Caki2 (cell line): ENCODE measurements at places on chromosomes 3 and 15.
A peak's percentile ranks its signal among the peaks of the same experiment; 100 is the strongest.

DNA sequence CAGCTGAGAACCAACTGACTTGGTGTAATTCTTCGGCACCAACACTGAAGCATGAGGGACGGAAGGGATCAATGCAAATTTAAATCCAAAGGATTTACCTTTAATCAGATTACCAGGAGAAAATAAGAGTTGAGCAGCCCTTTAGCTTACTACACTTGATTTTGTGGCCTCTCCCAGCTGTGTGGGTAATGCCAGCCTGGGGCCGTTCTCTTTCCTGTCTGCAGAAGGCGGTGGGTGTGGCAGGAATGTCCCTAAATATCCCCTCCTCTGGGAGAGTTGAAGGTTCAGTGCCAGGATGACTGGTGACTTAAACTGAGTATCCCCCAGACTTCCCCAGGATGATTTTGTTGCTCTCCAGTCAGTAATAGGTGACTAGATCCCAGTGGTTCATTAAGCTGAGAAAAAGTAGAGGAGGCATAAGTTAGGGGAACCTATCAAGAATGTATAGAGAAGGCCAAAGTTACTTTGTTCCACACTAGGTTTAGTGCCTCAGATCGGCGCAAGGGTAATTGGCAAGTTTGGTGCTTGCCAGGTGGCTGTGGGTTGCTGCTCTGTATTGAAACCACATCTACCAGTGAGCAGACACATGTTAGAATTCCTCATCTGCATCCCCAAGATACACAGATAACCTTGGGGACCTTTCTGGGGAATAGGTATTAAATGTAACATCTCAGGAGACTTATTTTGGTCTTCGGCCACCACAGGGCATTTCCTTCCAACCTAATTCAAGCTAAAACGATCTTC is 23.1 kb downstream of the MAPKBP1 start:
- DNase-seq, result no peak

DNA sequence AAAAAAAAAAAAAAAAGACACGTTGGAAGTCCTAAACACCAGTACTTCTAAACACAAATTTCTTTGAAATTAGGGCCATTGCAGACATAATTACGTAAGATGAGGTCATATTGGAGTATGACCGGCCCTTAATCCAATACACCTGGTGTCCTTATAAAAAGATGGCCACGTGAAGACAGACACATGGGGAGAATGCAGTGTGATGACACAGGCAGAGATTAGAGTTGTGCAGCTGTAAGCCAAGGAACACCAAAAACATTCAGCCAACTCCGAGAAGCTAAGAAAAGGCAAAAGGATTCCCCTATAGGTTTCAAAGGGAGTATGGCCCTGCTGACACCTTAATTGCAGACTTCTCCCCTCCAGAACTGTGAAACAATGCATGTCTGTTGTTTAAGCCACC is 379.0 kb upstream of the PDZRN3 start:
- no peak for DNase-seq

DNA sequence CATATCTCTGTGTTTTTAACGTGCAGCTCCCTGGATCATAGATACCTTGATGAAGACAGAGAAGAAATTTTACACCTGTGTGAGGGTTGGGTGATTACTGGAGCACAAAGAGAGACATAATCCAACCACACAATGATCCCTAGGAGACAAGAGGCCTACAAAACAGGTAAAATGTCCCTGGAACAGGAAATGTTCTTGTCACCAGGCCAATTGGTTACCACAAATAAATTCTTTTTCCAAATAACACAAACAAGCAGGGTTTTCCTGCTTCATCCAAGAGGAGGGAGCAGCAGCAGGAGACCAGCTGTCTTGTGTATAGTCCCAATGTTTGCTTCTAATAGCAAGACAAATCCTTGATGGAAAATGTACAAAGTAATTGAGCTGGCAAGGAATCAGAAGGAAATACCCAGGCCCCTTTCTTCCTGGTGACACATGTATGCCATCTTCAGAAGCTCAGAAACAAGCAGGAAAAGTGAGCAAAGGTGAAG is 1.4 kb downstream of the MGLL start:
- DNase-seq, result no peak

GRCh38 chr3:129054605-129055104 is 5.9 kb upstream of the GP9 start:
- DNase-seq, result no peak

DNA sequence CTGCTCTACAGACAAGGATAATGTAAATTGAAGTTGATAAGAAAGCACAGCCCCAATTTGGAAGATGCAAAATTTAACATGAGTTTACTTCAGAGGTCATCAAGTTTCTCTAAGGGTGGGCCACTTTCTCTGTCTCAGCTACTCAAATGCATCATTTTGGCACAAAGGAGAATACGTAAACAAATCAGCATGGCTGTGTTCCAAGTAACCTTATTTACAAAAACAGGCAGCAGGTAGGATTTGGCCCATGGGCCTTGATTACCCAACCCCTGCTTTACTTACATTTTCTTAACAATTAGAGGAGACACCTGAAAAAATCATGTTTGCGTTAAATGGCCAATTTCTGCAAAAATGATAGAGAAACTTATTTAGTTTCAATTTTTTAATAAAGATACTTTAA is 181.7 kb downstream of the GBE1 start:
- DNase-seq, result no peak

- DNase-seq, result no peak
Measured at GRCh38 chr15:52514482-52514881, 14.2 kb downstream of the MYO5A start.

- DNase-seq, result no peak
Measured at GRCh38 chr15:83970295-83970890, 265.2 kb upstream of the GOLGA6L4 start.

GRCh38 chr15:87374339-87374738 is 882.2 kb downstream of the NTRK3 start:
- DNase-seq, result no peak

DNA sequence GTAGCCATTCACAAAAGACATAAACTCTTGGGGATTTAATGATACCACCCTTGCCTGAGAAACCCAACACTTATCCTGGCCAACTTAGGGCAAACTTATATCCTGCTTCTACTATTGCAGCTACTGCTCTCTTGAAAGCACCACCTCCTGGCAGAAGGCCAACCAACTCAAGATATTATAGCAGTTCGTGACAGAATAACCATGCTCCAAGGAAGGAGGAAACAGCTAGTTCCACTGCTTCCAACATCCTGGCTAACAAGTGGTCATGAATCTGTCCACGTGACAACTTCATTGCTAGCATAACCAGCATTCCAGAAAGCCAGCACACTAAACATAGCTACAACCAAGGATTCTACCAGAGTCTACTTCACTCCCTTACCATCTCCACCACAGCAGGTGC is 1037.5 kb downstream of the TBL1XR1 start:
- DNase-seq, result peak; percentile 4

GRCh38 chr3:192841428-192841827 is 76.2 kb downstream of the MB21D2 start:
- DNase-seq, result peak; percentile 26

- no peak for DNase-seq
Measured at GRCh38 chr3:120160050-120160449, 65.8 kb upstream of the GSK3B start.

DNA sequence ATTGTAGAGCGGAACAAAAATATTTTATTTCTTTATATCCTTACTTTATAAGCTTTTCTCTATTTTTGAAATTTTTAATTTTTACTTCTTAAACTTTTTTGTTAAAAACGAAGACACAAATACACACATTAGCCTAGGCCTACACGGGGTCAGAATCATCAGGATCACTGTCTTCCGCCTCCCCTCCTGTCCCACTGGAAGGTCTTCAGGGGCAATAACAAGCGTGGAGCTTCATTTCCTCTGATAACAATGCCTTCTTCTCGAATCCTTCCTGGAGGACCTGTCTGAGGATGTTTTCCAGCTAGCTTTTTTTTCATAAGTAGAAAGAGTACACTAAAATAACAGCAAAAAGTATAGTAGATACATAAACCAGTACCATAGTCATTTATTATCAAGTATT is 77.7 kb upstream of the DGKG start:
- no peak for DNase-seq

- peak; percentile 14 for DNase-seq
Measured at GRCh38 chr3:99825004-99825640, 7.5 kb downstream of the CMSS1 start.

- no peak for DNase-seq
Measured at GRCh38 chr3:101256511-101256910, 63.9 kb downstream of the IMPG2 start.

DNA sequence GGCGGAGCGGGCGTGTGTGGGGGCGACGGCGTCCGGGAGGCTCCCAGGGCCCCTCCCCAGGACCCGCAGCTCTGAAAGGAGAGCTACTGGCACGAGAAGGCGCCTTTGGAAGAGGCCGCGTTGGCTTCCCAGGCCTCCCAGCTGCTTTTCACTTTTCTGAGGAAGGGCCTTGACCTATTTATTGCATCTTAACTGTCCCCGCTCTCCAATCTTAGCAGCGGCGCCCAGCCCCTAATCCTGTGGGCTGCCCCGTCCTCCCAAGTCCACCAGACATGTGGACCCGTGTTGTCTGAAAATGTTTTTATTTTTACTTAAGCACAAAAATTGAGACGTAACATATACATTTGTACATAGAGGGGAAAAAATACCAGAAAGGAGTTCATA is 481 bp upstream of the ULK3 start:
- DNase-seq, result no peak

DNA sequence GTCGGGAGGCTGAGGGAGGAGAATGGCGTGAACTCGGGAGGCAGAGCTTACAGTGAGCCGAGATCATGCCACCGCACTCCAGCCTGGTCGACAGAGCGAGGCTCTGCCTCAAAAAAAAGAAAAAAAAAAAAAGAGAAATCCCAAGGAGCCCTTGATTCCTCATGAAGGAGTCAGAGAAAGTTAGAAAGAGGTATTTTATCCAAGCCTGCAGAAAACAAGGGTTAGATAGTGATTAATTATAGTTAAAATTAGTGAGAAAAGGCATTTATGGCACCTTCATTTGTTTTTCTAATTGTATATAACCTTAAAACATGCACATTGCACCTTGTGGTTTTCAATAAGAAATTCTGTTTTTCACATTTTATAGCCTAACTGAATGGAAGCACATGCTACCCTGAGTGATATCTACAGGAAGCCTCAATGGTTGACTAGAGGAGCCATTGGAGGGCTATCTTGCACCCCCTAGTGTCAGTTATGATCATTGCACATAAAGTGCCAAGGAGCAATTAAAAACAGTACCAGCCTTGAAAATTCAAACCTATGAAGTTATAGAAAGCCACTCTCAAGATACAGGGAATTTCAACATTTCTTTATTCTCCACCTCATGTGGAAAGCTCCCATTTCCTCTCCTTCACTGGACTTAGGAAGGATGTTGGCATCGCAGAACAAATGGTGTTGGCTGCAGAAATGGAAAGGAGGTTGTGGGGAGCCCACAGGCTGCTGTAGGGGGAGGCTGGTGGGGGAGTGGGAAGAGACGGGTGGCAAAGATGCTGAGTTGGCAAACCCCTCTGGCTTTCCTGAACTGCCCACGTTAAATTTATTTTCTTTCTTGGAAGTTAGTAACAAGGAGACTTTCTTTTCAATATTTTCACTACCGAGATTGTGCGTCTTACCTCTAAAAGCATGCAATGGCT is 48.5 kb downstream of the ITGA11 start:
- DNase-seq, result no peak

DNA sequence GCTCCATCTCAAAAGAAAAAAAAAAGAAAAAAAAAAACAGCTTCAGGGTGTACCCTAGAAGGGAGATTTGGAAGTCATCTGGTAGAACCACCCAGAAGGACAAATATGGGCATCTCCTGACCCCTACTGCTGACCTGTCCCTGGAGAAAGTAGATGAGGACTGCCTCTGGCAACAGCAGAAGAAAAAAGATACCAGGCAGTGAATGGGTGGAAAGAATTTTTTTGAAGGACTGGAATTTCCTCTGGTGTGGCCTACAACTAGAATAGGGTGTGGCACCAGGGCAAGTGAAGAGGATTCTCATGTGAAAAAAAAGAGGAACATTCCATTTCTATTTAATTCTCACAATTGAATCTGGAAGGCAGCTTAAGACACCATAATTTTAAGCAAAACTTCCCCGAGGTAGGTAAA is 3.1 kb downstream of the ANXA2 start:
- peak; percentile 57 for DNase-seq

- no peak for DNase-seq
Measured at GRCh38 chr3:157061265-157061664, 98.7 kb downstream of the CCNL1 start.

GRCh38 chr3:34408088-34408487 is 609.7 kb downstream of the PDCD6IP start:
- DNase-seq, result no peak

- DNase-seq, result no peak
Measured at GRCh38 chr3:37227870-37228549, 53.6 kb upstream of the LRRFIP2 start.

- DNase-seq, result no peak
Measured at GRCh38 chr15:40344217-40344616, 3.5 kb upstream of the CCDC9B start.

GRCh38 chr3:126880901-126881300 is 102.0 kb upstream of the PLXNA1 start:
- DNase-seq, result no peak

GRCh38 chr3:52298149-52299098 is 10.8 kb downstream of the GLYCTK start:
- DNase-seq, result no peak

GRCh38 chr3:52084954-52085680 is 28.7 kb upstream of the DUSP7 start:
- no peak for DNase-seq

DNA sequence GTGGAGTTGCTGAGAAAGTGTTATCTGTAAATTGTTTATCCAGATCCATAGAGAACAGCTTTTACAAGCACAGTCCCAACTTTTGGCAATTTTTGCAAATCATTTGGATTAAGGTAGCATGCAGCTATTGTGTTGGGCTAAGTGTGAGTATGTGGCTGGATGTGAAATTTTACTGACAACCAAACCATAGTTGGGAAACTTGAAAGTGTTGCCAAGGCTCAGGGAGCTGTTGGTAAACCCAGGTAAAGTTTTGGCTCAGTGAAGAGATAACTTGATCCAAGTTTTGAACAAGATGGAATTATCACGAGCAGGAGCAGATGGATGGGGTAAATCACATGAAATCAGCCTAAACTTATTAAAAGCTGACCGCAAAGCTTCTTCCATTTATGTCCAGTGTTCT is 90.0 kb upstream of the HES1 start:
- DNase-seq, result no peak

GRCh38 chr15:66078196-66078928 is 175.2 kb downstream of the MEGF11 start:
- DNase-seq, result no peak

- no peak for DNase-seq
Measured at GRCh38 chr3:44114142-44114541, 127.5 kb upstream of the TOPAZ1 start.

GRCh38 chr3:38581774-38582173 is 67.7 kb downstream of the SCN5A start:
- DNase-seq, result no peak
